ENCODE measurements at places on chromosomes 12 and 14. TPM values are rescaled to one million over a fixed set of nuclear protein-coding genes. Genes with fewer than 3 reads are reported as not detected.

DNA sequence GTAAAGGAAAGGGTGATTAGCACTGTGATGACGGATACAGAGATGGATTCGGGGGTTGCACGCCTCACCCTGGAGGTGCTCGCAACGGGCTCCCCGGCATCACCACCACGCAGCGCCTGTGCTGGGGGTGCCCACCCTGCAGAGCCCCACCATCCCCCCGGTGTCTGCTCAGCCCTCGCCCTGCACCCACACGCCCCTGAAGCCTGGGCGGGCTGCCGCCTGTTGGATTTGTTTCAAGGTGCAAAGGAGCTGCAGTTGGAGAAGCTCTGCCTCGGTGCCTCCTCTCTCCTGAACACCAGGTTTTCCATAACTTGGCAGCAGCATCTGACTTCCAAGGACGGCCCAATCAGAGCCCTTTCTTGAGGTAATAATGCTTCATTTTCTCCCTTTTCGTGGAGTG is 106.1 kb upstream of the TMEM132D start:
- no peak for DNase-seq
- no peaks in the 10 kb centered on the region for H3K27me3 ChIP-seq
- H3K4me1 ChIP-seq, result no peaks in the 10 kb centered on the region
- H3K36me3 ChIP-seq, result no peaks in the 10 kb centered on the region

GRCh38 chr14:31939934-31940333 is 137.2 kb upstream of the ARHGAP5 start:
- H3K27me3 ChIP-seq, result no peaks in the 10 kb centered on the region
- H3K27ac ChIP-seq, result no peak overlapping the region
- peaks cover 27% of the 10 kb centered on the region for H3K4me1 ChIP-seq
- no peaks in the 10 kb centered on the region for H3K36me3 ChIP-seq
- no peak overlapping the region for H3K4me3 ChIP-seq
- no peak for DNase-seq

- DNase-seq, result no peak
- H3K27ac ChIP-seq, result no peak overlapping the region
- no peaks in the 10 kb centered on the region for H3K27me3 ChIP-seq
- H3K36me3 ChIP-seq, result no peaks in the 10 kb centered on the region
These were observed 3.3 kb downstream of the DCN start for GRCh38 chr12:91179315-91179714.

GRCh38 chr14:103138301-103139131 is 15.3 kb downstream of the TNFAIP2 start:
- no peak overlapping the region for H3K4me3 ChIP-seq
- H3K27me3 ChIP-seq, result peaks cover 6% of the 10 kb centered on the region
- H3K4me1 ChIP-seq, result no peaks in the 10 kb centered on the region
- H3K36me3 ChIP-seq, result no peaks in the 10 kb centered on the region
- H3K27ac ChIP-seq, result no peak overlapping the region

DNA sequence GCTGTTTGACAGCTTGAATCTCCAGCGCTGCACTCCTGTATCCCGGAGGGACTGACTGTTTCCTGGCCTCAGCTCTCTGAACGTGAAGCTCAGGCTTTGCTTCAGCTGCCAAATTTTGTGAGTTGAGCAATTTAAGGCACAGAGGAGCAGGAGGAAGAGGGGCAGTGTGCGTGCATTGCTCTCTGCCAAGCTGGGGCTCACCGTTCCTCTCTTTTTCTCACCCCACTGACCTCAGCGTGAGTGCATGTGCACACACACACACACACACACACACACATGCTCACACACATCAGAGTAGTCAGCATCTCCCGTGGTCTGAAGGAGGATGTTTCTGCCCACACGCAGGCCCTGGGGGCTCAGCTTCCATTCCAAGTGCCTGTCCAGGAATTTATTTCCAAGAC is 27.8 kb upstream of the BDKRB2 start:
- H3K4me1 ChIP-seq, result no peaks in the 10 kb centered on the region
- no peaks in the 10 kb centered on the region for H3K36me3 ChIP-seq
- H3K27me3 ChIP-seq, result no peaks in the 10 kb centered on the region
- H3K27ac ChIP-seq, result no peak overlapping the region
- H3K4me3 ChIP-seq, result no peak overlapping the region

DNA sequence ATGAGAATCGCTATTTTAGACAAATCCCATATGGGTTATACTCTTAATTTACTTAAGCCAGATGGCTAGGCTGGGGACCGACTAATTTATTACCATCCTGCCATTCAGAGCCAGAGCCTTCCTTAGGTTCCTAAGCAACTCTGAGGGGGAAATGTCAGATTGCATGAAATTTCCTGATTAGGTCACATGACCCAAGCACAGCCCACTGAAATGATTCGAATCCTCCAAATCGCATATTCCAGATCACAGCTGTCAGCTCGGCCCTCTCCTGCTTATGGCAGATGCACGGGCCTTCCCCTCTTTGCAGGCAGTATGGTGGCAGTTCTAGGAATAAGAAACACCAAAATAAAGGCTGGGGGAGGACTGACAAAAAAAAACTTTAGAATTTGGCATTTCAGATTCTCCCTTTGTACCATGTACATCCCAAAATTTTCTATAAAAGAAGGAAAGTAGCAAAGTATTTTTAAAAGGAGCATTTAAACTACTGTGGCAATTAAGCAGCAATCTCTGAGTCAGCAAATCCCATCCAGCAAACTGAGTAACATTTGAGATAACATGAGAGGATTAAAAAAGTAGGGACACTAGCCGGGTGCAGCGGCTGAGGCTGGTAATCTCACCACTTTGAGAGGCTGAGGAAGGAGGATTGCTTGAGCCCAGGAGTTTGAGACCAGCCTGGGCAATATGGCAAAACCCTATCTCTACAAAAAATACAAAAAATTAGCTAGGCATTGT is 30.5 kb upstream of the NUDT4 start:
- no peak overlapping the region for H3K27ac ChIP-seq
- H3K36me3 ChIP-seq, result no peaks in the 10 kb centered on the region
- DNase-seq, result no peak
- H3K27me3 ChIP-seq, result no peaks in the 10 kb centered on the region
- H3K4me1 ChIP-seq, result no peaks in the 10 kb centered on the region

- H3K27ac ChIP-seq, result no peak overlapping the region
- H3K36me3 ChIP-seq, result peaks cover 54% of the 10 kb centered on the region
- H3K4me1 ChIP-seq, result peaks cover 29% of the 10 kb centered on the region
- H3K27me3 ChIP-seq, result no peaks in the 10 kb centered on the region
- H3K4me3 ChIP-seq, result no peak overlapping the region
- DNase-seq, result no peak
These were observed 35.6 kb downstream of the DGLUCY start for GRCh38 chr14:91149462-91149861.

GRCh38 chr14:57464008-57464730 is 29.5 kb downstream of the CCDC198 start:
- no peaks in the 10 kb centered on the region for H3K36me3 ChIP-seq
- H3K27me3 ChIP-seq, result no peaks in the 10 kb centered on the region
- H3K27ac ChIP-seq, result no peak overlapping the region
- H3K4me1 ChIP-seq, result no peaks in the 10 kb centered on the region
- H3K4me3 ChIP-seq, result no peak overlapping the region
- no peak for DNase-seq

GRCh38 chr14:95319312-95320077 is at the start of gene CLMN:
Gene CLMN (minus strand): TSS chr14:95319908. CDS start chr14:95319792, 116 bp downstream.
- peak; percentile 30 for DNase-seq
- H3K4me1 ChIP-seq, result peaks cover 17% of the 10 kb centered on the region
- peak within 1 kb of the TSS; percentile 68 for H3K4me3 ChIP-seq
- H3K36me3 ChIP-seq, result no peaks in the 10 kb centered on the region
- no peak within 1 kb of the TSS for H3K27ac ChIP-seq

DNA sequence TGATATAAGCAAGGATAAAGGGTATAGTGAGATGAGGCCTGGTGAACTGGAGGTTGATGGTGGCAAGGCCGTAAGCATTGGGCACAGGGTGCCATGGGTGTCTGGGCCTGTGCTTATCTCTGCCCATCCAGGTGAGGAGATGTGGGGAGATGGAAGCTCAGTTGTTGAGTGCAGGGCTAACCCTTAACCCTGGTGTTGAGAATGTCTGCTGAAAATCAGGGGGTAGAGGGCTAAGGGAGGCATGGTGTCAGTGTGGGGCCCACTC is 86.1 kb downstream of the SYNE2 start:
- H3K4me1 ChIP-seq, result peaks cover 46% of the 10 kb centered on the region
- peaks cover 45% of the 10 kb centered on the region for H3K36me3 ChIP-seq
- H3K27me3 ChIP-seq, result no peaks in the 10 kb centered on the region
- H3K27ac ChIP-seq, result no peak overlapping the region

DNA sequence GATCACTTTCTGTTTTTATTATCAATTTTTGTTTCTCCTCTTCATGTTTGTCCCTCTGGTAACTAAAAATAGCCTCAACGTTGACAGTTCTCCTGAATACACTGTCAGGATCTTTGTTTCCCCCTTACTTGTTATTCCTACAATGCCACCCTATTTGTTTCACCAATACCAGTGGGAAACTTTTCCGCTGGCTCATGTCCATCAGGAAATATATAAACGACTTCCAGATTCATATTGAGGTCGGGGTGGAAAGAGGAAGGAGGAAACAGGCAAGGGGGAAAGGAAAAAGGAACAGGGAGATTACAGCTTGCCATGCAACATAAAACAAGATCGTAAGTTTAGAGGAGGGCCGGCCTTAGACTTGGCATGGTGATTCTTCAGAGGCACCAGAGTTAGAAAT is 61.7 kb downstream of the BTBD7 start:
- DNase-seq, result no peak
- peaks cover 3% of the 10 kb centered on the region for H3K36me3 ChIP-seq
- no peaks in the 10 kb centered on the region for H3K27me3 ChIP-seq
- no peak overlapping the region for H3K27ac ChIP-seq

DNA sequence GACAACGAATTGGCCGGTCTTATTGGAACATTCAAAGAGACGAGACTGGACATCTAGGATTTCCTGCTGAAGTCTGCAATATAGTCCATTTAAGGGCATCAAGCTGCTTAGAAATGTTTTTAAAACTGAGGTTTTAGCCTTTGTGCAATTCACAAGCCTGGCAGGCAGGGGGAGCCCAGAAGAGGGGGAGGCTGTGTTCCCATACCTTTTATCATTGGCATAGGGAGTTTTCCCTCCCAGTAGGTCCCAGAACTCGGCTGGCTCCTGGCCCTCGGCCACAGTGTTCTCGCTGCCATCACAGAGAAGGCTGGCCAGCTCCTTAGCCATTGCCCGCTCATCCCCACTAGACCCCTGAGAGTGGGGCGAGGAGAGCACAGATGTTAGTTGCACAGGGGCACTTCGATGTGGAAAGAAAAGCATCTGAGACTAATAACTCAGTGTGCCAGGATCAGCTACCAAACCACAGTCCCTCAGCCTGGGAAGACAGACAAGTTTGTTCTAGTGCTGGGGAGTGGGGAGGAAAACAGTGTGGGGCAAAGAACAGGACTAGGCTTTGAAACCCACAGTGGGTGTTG is 15.1 kb downstream of the AVIL start:
- DNase-seq, result peak; percentile 51
- no peaks in the 10 kb centered on the region for H3K4me1 ChIP-seq
- peaks cover 5% of the 10 kb centered on the region for H3K36me3 ChIP-seq
- H3K27ac ChIP-seq, result no peak overlapping the region

GRCh38 chr12:120183211-120183631 is 11.3 kb downstream of the GCN1 start:
- peaks cover 51% of the 10 kb centered on the region for H3K36me3 ChIP-seq
- H3K4me3 ChIP-seq, result no peak overlapping the region
- no peak for DNase-seq
- no peak overlapping the region for H3K27ac ChIP-seq
- H3K27me3 ChIP-seq, result no peaks in the 10 kb centered on the region

GRCh38 chr12:13218641-13219040 is 22.1 kb downstream of the EMP1 start:
- peaks cover 11% of the 10 kb centered on the region for H3K27me3 ChIP-seq
- H3K4me1 ChIP-seq, result no peaks in the 10 kb centered on the region
- no peak overlapping the region for H3K27ac ChIP-seq
- H3K4me3 ChIP-seq, result no peak overlapping the region
- peaks cover 9% of the 10 kb centered on the region for H3K36me3 ChIP-seq
- no peak for DNase-seq

DNA sequence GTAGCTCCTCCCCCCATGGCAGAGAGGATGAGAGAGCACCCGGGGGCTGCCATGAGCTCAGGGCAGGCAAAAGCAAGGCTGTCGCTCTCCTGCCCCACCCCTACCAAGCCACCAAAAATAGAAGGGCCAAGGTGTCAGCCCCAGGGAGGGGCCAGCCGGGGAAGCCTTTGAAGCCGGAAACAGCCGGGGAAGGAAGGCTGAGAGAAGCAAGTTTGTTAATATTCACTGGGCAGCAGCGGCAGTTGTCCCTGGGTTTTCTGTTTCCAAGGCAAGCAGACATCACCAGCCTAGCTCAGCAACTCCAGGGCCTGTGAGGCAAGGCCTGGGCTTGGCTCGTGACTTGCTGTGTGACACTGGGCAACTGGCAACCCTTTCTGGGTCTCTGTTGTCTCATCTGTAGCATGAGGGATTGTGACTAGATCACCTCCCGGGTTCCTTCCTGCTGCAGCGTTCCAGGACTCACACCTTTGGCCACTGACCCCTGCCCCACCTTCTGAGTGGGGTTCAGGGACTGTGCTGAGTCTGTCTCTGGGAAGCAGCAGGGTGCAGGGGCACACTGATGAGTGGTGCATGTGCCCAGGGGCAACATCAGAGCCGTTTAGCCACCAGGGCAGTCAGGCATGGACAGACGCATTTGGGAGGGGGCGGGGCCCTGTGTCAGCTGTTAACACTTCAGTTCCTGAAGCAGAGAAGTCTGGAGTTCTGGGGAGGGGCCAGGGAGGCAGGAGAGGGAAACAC is 24.3 kb downstream of the SYNDIG1L start:
- peaks cover 12% of the 10 kb centered on the region for H3K27me3 ChIP-seq
- peak; percentile 80 for DNase-seq
- H3K27ac ChIP-seq, result peak overlapping the region; percentile 92
- no peaks in the 10 kb centered on the region for H3K36me3 ChIP-seq

- no peak for DNase-seq
These were observed 219.7 kb upstream of the TMPO start for GRCh38 chr12:98295681-98296080.

KLHL33 gene
- total RNA-seq, result 0.15 TPM

MPHOSPH9 gene
- total RNA-seq, result 162 TPM

TAS2R8 gene
- total RNA-seq, result not detected

NINJ2 gene
- total RNA-seq, result 6.7 TPM

GNPNAT1 gene
- 13.3 TPM for total RNA-seq

RASSF8 gene
- 0.92 TPM for total RNA-seq

EPYC gene
- not detected for total RNA-seq

TTC5 gene
- 22.7 TPM for total RNA-seq

PTPRR gene
- not detected for total RNA-seq

ARHGDIB gene
- 1,891 TPM for total RNA-seq

All from activated CD4-positive, alpha-beta T cell treated with anti-CD3 and anti-CD28 coated beads, Interleukin-2, amount 10 ng/mL, durations not matched to agents 7 days and 5 days (primary cell).